ENCODE measurements at places on chromosomes 1 and 21.

GRCh38 chr1:182670032-182670749 is 14.2 kb downstream of the RGS8 start:
- DNase-seq: no peak

- no peak for DNase-seq
These were observed 11.6 kb downstream of the SUCO start for GRCh38 chr1:172544481-172545104.

DNA sequence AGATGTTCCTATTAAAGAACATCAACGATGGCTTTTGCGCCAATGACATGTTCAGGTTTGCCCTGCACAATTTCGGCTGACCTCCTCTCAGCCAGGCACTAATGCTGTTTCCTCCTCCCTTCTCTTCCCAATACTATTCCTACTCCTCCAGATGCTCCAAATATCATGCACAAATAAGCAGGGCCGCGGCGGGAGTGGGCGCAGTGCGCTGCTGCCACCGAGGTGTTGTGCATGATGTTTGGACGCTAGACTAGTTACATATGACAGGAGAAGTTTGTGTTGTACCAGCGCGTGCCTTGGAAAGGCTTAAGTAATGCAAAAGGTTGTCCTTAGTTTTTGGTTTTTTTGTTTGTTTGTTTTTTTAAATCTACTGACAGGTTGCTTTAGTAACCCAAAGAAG is 33.3 kb upstream of the PPM1J start:
- DNase-seq: no peak

- no peak for DNase-seq
These were observed 96.8 kb upstream of the PALMD start for GRCh38 chr1:99548943-99549605.

GRCh38 chr1:220761688-220762427 is 13.7 kb downstream of the MTARC2 start:
- DNase-seq: no peak

DNA sequence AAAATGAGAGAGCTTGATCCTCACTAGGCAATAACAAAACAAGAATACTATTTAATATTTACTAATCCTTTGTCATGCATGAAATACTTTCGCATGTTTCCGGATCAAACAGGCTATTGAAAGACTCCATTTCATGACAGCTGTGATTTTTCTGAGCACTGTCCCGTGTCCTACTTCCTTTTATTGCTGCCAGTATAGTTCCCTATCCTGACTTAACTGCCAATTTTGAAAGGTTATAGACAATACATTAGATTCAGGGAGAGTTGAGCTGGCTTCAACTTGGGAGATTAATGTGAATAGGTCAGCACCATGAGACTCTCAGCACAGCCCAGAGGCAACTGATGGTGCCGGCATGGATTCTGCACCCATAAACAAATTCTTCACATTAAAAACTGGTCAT is 225.8 kb downstream of the VAV3 start:
- DNase-seq: no peak

GRCh38 chr1:159171254-159171687 is at the start of gene CADM3:
Gene CADM3 (plus strand): TSS chr1:159171615. CDS start chr1:159171766, 151 bp downstream.
- no peak for DNase-seq

Data from stimulated activated CD8-positive, alpha-beta memory T cell treated with anti-CD3 and anti-CD28 coated beads, Interleukin-7, amount 100 ng/mL, for 1 hour (primary cell).